Fibroblast of skin of left biceps (primary cell): ENCODE measurements at places on chromosomes 3 and 15.
A peak's percentile ranks its signal among the peaks of the same experiment; 100 is the strongest.

GRCh38 chr15:89907289-89907688 is 5.5 kb downstream of the ARPIN start:
- DNase-seq = no peak

DNA sequence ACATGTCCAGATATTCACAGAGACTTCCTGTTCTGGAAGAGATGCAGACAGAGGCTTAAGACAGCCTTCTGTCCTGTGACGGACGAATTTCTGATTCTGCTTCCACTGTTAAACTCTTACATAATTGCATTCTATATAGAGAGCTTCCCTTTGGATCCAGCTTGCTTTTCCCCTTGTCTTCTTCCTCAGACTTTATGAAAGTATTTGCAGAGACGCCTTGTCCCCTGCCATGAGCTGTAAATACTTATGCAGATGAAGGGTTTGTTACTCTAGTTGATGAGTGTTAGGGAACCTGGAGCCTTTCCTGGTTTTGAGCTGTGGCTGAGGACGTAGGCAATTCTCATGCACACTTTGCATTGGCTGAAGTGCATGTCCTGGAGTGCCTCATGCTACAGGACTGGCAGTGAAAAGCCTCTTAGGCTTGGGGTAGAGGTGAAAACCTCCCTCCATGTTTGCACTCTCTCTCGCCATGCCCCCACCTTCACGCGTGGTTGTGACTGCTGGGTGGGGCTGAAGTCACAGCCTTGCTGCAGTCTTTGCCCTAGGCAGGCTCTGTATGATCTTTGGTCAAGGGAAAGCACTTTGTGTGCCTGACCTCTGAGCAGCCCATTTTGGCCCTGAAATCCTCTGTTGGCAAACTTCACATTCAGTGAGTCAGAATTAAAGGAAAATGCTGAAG is 286.6 kb downstream of the PTPRG start:
- DNase-seq = no peak

- no peak for DNase-seq
Observed at GRCh38 chr3:192772240-192772894, 45.0 kb upstream of the FGF12 start.

- DNase-seq = no peak
Observed at GRCh38 chr3:30309961-30310954, 296.1 kb upstream of the TGFBR2 start.

GRCh38 chr15:100757661-100758060 is 122.0 kb upstream of the ALDH1A3 start:
- no peak for DNase-seq

- no peak for DNase-seq
Observed at GRCh38 chr3:20078194-20078714, 38.0 kb downstream of the KAT2B start.

DNA sequence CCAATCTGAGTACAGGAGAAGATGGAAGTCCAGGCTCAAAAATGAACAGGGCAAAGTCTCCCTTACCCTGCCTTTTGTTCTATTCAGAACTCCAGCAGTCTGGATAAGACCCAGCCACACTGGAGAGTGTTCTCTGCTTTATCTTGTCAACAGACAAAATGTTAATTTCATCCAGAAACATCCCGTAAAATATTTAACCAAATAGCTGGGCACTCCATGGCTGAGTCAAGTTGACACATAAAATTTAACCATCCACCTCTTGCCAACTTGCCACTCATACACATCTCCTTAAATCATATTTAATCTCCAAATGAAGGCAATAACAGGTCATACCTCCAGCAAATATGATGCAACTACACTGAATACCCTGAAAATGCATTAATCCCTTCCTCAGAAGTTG is 33.6 kb downstream of the MKRN3 start:
- no peak for DNase-seq

- DNase-seq = no peak
Observed at GRCh38 chr15:98076021-98076816, 115.7 kb downstream of the ARRDC4 start.

DNA sequence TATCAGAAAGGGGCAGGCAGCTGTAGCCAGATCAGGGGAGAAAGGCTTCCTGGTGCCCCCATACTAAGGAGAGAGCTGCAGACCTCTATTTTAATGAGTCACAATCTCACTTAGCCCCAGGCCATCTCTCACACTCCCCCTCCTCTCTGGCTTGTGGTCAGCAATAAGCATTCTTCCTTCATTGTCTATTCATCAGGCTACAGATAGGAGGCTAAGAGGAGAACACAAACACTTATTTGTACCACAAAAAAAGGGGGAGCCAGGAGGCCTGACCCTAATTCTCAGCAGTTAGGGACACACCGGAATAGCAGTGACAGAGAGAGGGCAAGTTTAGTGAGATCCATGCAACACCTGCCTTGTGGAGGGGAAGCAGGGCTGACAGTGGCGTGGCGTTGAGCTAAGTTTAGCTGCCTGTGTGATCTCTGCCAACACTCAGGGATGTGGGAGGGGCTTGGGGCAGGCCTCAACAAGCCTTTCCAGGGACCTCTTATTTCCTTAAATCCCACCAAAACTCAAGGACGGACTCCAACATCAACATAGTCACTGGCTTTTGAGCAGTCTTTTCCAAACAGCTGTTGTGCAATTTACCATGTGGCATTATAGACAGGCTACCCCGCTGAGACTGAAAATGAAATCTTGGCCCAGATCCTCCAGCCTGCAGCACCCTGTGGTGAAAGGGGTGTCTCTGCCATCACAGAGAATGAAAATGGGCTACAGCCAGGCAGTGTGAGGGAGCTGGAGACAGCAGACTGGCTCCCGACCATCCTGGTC is 191.9 kb upstream of the TSC22D2 start:
- DNase-seq = no peak

DNA sequence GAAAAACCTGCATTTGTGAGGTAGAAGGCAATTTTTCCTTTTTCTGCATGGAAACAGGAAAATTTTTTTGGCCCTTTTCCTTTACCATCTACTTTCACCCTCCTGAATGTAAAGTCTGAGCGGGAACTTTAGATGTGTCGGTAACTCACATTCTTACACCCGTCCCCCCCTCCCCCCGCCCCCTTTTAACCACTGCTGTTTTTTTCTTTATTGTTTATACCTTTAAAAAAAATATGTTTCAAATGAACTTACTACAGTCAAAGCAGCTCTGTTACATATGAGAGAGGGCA is 487 bp upstream of the HES1 start:
- DNase-seq = no peak

GRCh38 chr15:68349151-68349550 is 71.6 kb downstream of the FEM1B start:
- peak; percentile 63 for DNase-seq

- DNase-seq = peak; percentile 17
Observed at GRCh38 chr3:168094877-168095610, 680 bp downstream of the GOLIM4 start.

GRCh38 chr3:148981273-148981672 is 10.1 kb upstream of the GYG1 start:
- DNase-seq = no peak
